Cerebellum (tissue), 4 donors: ENCODE measurements at places on chromosomes 4 and X. TPM values are rescaled to one million over a fixed set of nuclear protein-coding genes. Genes with fewer than 3 reads are reported as not detected.
A peak's percentile ranks its signal among the peaks of the same experiment; 100 is the strongest.

Gene CDKL2
- 34.6 TPM for total RNA-seq

Gene IL2
- total RNA-seq, result not detected

Gene PROM1
- 21.6 TPM for total RNA-seq

Gene ADH1C
- 1.1 TPM for total RNA-seq

Gene CETN2
- 20.3 TPM for total RNA-seq

Gene MANBA
- total RNA-seq, result 21.9 TPM

DNA sequence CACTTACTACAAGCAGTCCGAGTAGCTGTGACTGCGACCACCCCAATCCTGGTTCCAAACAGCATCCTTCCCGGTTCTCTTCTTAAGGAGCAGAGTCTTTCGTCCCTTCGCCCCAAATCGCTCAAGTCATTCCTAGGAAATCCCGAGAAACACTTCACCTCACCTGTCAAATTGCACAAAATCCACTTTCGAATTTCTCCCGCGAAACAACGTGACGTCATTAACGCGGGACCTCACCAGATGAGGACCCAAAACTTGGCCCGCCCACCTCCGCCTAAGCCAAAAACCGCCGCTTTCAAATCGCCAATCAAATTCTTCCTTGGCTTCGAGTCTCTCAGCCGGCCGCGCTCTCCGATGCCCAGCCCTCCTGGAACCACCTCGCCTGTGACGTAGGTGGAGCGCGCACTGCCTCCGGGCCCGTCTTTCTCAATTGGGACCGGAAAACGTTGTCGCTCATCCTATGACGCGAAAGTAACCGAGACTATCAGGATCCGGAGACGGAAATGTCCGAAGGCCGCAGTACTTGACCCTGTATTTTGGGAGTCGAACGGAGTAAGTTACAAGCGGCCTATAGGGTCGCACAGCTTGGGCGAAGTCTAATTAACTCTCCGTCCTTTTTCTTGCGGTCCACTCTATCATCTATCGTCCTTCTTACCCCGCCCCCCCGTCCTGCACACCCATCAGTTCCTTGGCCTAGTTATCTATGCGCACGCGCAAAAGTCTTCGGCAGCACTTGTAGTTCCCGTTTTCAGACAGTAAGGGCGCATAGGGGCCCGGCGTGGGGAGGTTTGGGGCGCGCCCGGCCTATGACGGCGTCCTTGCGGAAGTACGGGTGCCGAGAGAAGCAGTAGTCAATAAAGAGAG is at the start of the genes LARP7 and ZGRF1:
LARP7 (plus strand) TSS at position 456 of the 864 bp plus-strand sequence. CDS start 7,527 bp downstream, outside the sequence.
ZGRF1 (minus strand) TSS at position 222 of the 864 bp plus-strand sequence. CDS start 3,733 bp downstream, outside the sequence.
- DNase-seq, result peak; percentile 97

Gene CFI
- 5.7 TPM for total RNA-seq

Gene CLDN2
- not detected for total RNA-seq

GRCh38 chrX:21700967-21701366 is 42.8 kb upstream of the KLHL34 start:
- DNase-seq, result no peak

Gene KLHL2
- 24.4 TPM for total RNA-seq

DNA sequence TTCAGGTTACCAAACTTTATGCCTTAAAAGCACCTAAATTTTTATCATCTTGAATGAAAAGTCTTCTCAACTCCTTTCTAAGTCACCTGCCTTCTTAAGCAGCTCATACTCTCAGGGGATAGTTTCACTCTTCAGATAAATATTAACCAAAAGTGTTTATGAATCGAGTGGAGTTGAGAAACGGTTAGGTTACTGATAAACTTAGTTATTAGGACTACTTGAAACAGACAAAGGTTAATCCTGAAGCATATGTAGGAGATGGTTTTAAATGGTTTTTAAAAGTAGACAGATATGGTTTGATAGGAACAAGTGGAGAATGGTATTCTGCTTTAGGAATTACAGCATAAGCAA is 32.8 kb downstream of the CLDN22 start:
- no peak for DNase-seq

DNA sequence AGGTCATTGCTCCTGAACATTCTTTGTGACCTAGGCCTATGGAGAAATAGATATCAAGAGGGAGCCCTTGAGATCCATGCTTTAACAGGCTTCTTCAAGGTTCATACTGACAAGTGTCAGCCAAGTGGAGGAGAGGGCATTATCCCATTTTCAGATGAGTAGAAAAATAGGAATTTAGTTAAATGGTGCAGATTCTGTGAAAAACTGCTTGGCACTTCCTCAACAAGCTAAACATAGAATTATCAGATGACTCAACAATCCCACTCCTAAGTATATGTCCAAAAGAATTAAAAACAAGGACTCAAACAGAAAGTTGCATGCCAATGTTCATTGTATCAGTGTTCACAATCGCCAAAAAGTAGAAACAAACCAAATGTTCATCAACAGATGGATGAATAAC is 43.8 kb upstream of the KCNIP4 start:
- peak; percentile 12 for DNase-seq

Gene APLN
- total RNA-seq, result 2.0 TPM

DNA sequence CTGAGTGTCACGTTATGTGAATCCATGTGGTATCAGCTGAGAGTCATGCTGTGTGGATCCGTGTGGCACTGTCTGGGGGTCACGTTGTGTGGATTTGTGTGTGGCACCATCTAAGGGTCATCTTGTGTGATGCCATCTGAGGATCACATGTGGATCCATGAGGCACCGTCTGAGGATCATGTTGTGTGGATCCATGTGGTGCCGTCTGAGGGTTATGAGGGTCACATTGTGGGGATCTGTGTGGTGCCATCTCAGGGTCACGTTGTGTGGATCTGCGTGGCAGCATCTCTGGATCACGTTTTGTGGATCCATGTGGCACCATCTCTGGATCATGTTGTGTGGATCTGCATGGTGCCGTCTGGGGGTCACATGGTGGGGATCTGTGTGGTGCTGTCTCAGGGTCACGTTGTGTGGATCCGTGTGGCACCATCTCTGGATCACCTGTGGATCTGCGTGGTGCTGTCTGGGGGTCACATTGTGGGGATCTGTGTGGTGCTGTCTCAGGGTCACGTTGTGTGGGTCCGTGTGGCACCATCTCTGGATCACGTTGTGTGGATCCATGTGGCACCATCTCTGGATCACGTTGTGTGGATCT is 6.9 kb downstream of the PDE6B start:
- DNase-seq, result no peak

DNA sequence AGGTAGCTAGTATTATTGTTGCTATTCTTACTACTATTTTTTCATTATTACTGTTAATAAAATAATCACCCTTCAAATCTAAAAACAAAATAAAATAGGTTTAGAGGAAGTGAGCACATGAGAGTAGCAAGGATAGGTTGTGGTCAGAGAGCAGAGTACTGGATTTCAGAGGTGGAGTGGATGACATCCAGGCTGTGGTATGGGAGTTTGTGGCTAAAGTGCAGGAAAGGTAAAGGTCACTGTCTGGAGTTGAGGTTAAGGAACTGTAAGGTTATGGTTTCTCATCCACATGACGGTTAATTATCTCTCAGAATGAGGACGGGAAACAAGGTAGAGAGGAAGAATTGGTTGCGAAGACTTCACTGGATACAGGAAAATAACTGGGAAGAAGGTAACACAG is 27.7 kb downstream of the STEEP1 start:
- no peak for DNase-seq

Gene PAGE5
- total RNA-seq, result not detected

Gene BEX3
- total RNA-seq, result 130 TPM

Gene SMIM43
- total RNA-seq, result not detected

Gene CNGA1
- 0.18 TPM for total RNA-seq

Gene CYBB
- total RNA-seq, result 10.3 TPM

Gene DIPK2B
- 5.0 TPM for total RNA-seq

DNA sequence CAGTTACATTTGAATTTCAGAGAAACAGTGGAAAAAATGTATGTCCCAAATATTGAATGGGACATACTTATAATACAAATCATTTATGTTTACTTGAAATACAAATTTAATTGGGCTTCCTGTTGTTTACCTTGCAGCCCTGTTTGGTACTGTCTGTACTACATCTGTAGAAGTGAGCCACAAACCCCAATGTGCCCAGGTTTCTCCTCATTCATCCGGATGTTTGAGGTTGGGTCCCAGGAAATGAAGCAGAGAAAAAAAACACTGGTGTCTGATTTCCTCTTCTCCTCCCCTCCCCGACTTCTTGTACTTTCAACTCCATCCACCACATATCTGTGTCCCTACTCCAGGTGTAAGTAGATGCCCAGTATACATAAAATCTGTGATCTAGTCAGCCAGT is 27.1 kb upstream of the SCRG1 start:
- no peak for DNase-seq

Gene ASMT
- 0.45 TPM for total RNA-seq

Gene MAGED2
- total RNA-seq, result 179 TPM

- DNase-seq, result no peak
These were observed 46.2 kb upstream of the MID1IP1 start for GRCh38 chrX:38754818-38755718.

Gene ATP8A1
- total RNA-seq, result 174 TPM

Gene NKX6-1
- total RNA-seq, result 0.09 TPM

DNA sequence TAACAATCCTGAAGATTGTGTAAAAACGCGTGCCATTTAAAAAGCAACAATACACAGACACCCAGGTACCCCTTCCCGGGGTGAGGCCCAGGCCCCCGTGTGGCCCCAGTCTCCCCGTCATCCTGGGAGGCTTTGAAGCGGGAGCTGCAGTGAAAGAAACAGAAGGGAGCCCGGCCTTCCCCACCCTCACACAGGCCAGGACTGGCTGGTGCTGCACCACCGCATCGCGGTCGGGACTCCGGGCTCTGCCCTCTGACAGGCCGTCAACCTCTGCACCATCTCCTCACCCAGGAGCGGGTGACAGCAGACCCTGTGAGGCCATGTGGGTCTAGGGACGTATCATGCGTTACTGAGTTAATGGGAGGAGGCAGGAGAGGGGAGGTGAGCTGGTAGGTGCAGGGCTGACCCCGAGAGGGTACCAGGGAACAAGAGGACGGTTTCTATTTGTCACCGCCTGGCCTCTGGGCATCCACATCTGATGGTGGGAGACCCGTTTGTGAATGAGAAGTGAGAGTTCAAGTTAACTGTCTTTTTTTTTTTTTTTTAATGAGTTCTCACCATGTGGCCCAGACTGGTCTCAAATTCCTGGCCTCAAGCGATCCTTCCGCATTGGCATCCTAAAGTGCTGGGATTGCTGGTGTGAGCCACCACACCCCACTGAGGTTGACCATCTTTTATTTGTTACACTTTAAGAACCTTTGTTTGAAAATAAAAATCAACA is 27.3 kb downstream of the PIGG start:
- DNase-seq, result no peak

GRCh38 chr4:41572516-41572915 is 34.6 kb downstream of the LIMCH1 start:
- DNase-seq, result no peak

Gene KIAA1210
- 0.36 TPM for total RNA-seq

DNA sequence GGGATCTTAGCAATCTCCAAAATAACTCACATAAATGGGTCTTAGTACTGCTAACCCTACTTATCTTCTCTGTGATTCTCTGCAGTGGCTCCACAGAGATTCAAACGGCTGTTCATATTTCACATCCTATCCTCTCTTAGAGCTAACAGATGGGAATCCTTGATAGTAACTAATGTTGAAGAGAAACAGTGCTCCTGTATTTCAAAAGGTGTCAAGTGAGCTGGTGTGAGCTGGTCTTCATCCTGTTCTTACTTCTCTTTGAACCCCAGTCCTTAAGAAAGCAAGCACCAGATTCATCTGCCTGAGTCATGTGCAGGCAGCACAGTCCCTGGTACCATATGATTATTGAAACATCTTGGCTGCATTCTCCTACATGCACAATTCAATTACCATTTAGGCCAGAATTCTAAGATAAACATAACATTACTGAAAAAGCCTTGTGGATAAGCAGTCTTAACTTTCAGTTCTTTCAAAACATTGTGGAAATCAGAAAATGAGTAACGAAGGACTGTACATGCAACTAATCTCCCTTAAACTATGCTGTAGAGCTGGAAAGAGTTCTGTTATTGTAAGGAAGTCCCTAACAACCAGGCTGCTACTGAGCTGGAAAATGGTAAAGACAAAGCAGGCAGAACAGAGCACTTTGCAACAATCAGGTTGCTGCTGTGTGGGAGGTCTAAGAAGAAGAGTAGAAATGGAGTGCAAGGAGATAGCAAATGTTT is 153.1 kb downstream of the NPNT start:
- no peak for DNase-seq

GRCh38 chrX:103404231-103405008 is 28.1 kb downstream of the BEX3 start:
- DNase-seq, result peak; percentile 51

- no peak for DNase-seq
These were observed 63.4 kb upstream of the TMEM164 start for GRCh38 chrX:109939498-109939897.

Gene MAGEA10
- not detected for total RNA-seq

Gene MAML3
- 18.6 TPM for total RNA-seq

- DNase-seq, result no peak
These were observed 49.9 kb upstream of the PGRMC1 start for GRCh38 chrX:119186194-119186593.

Gene PCDH10
- total RNA-seq, result 29.9 TPM

Gene SLC6A14
- not detected for total RNA-seq

Gene CXCL1
- 1.2 TPM for total RNA-seq

Gene XPNPEP2
- 1.5 TPM for total RNA-seq
